ENCODE measurements at places on chromosomes 11 and 22. TPM values are rescaled to one million over a fixed set of nuclear protein-coding genes. Genes with fewer than 3 reads are reported as not detected.

The ISX gene
- total RNA-seq: not detected

The OR51E1 gene
- not detected for total RNA-seq

The MYO18B gene
- 0.22 TPM for total RNA-seq

The CSF2RB gene
- total RNA-seq: under 0.01 TPM

The SCGB1A1 gene
- not detected for total RNA-seq

The PKP3 gene
- 1.2 TPM for total RNA-seq

The TREH gene
- not detected for total RNA-seq

The BTG4 gene
- total RNA-seq: not detected

The VPREB1 gene
- not detected for total RNA-seq

The WNT7B gene
- not detected for total RNA-seq

The LINC01488 gene
- not detected for total RNA-seq

The ART1 gene
- not detected for total RNA-seq

The ZNF408 gene
- 11.2 TPM for total RNA-seq

The OOSP2 gene
- total RNA-seq: not detected

The PTPN5 gene
- not detected for total RNA-seq

The SGSM1 gene
- 0.22 TPM for total RNA-seq

The TRIM48 gene
- not detected for total RNA-seq

The ACTN3 gene
- total RNA-seq: under 0.01 TPM

The STIM1 gene
- 29.7 TPM for total RNA-seq

The OR51I1 gene
- total RNA-seq: not detected

The TPH1 gene
- 0.52 TPM for total RNA-seq

The FADS1 gene
- 91.2 TPM for total RNA-seq

The TSGA10IP gene
- not detected for total RNA-seq

The WNT11 gene
- 1.5 TPM for total RNA-seq

The MIAT gene
- 0.78 TPM for total RNA-seq

The UPB1 gene
- total RNA-seq: not detected

The PSMD13 gene
- 97.3 TPM for total RNA-seq

The OR52H1 gene
- total RNA-seq: 0.65 TPM

The UBE4A gene
- total RNA-seq: 74.6 TPM

The SFI1 gene
- total RNA-seq: 13.7 TPM

The UPK3A gene
- not detected for total RNA-seq

The PPFIA1 gene
- 74.7 TPM for total RNA-seq

The TTC28 gene
- total RNA-seq: 56.3 TPM

The DDX17 gene
- 461 TPM for total RNA-seq

The OR52I2 gene
- not detected for total RNA-seq

The LARGE2 gene
- not detected for total RNA-seq

The CDKN1C gene
- total RNA-seq: 11.9 TPM

The BBS1 gene
- 52.4 TPM for total RNA-seq

The FSHB gene
- total RNA-seq: not detected

The P2RX3 gene
- 0.13 TPM for total RNA-seq

All from articular chondrocyte of knee joint (primary cell).